Activated CD8-positive, alpha-beta memory T cell treated with anti-CD3 and anti-CD28 coated beads for 4 hours (primary cell): ENCODE measurements at places on chromosomes 7 and 10.

DNA sequence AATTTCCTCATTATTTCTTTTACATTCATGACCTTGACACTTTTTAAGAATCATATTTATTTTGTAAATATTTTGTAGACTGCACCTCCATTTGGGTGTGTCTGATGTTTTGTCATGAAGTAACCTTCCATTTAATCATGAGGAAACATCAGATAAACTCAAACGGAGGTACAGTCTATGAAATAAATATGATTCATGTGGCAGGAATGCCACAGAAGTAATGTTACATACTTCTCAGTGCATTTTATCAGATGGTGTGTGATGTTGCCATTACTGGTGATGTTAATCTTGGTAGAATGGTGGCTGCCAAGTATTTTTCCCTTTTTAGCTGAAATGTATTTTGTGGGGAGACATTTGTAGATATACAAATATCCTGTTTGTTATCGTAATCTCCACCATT is 64.9 kb downstream of the ZNF37A start:
- no peak for DNase-seq

- DNase-seq: no peak
These were observed 114.9 kb upstream of the PDLIM1 start for GRCh38 chr10:95405655-95406054.

- DNase-seq: no peak
These were observed 151.8 kb downstream of the WNT2 start for GRCh38 chr7:117171106-117171505.

GRCh38 chr10:51910189-51910588 is 210.8 kb upstream of the CSTF2T start:
- DNase-seq: no peak

GRCh38 chr10:21184984-21185383 is 287.9 kb upstream of the NEBL start:
- no peak for DNase-seq

GRCh38 chr10:107238275-107238674 is 73.8 kb upstream of the SORCS1 start:
- no peak for DNase-seq

DNA sequence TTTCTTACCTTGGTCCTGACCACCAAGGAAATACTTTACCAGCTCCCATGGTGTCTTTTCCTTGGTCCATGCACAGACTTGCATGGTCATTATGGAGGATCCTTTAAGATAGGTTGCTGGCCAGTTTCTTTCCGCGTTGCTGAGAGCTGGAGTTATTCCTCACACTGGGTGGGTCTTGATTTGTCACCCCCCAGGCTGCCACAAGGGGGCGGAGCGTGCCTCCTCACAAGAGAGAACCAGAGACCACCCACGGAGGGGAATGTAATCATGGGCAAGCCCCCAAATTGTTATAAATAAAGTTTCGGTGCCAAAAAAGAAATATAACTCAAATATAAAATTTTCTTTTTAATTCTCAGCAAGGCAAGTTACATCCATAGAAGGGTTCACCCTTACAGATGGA is 10.5 kb upstream of the TRIM24 start:
- DNase-seq: no peak

- DNase-seq: no peak
These were observed 39.1 kb downstream of the TASOR2 start for GRCh38 chr10:5723692-5724091.

DNA sequence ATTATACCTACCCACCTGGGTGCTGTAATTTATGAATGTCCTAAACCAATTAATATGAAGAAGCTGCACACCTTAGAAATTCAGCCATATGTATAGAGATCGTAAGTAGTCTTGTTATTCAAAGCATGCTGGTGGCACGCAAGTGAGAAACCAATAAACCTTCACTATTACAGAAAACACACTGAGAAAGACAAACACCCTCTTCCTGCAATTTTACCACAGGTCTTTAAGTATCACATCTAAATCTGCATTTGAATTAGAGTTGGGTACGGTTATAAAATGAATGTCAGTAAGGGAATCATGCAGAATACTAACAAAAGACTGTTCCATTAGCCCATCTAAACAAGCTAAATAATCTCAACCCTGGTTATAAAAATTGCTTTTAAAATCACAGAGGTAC is 33.8 kb downstream of the CCNJ start:
- DNase-seq: no peak

GRCh38 chr10:84270708-84271107 is 25.9 kb downstream of the RGR start:
- DNase-seq: no peak

- DNase-seq: no peak
These were observed 27.3 kb upstream of the WDFY4 start for GRCh38 chr10:48657416-48657815.

DNA sequence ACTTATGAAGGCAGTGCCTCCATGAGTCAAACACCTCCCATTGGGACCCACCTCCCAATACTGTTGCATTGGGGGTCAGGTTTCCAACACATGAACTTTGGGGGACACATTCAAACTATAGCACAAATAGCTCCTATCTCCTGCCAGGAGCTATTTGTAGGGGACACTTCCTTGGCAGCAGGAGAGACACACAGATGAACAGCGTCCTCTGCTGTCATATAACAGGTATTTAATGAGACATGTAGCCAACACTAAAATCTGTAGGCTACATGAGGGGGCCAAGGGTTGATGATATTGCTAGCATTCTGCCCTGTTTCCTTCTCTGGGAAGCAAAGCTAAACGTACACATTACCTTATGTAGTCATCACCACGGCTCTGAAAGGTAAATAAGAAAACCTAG is 2.6 kb upstream of the GPR26 start:
- DNase-seq: no peak

DNA sequence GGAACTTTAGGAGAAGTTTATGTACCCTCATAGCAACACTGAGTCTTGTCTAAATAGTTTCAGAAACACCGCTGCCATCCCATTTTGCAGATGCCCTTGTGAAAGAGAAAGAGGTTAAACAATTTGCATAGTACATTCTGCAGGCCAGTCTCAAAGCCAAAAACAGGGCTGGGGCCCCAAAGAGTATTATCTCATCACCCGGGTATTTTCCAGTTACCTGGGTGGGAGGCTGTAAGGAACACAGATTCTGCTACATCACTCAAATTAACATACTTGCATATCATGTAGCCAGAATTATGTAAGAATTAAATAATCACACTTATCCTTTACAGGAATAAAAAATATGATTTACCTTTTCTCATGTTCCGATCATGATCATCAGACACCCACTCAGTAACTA is 3.1 kb upstream of the FAM171A1 start:
- DNase-seq: no peak

GRCh38 chr10:87053111-87053510 is 33.0 kb downstream of the FAM25A start:
- DNase-seq: no peak

GRCh38 chr10:99993701-99994689 is 15.8 kb downstream of the DNMBP start:
- DNase-seq: peak; percentile 43

DNA sequence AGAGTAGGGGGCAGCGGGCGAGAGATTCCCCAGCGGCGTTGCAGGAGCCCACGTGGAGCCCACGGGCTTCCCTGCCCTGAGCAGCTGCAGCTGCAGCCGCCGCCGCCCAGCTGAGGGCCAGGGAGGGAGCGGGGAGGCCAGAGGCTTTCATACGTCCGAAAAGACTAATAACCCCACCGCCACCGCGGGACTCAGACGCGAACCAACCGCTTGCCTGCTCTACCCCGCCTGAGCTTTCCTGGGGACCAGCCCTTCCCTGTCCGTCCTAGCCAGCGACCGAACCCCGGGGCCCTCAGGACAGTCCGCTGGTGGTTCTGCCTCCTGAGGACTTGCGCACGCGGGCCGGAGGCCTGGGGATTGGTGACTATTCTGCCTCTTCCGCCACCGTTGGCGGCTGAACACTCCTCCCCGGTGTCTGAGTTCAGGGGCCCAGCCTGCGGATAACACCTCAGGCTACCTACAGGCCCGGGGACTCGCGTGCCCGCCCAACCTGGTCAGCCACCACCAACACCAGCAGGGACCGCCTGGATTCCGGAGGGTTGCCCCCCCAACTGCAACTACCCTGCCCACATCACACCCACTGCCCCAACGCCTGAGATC is 18.4 kb downstream of the IFT22 start:
- no peak for DNase-seq

DNA sequence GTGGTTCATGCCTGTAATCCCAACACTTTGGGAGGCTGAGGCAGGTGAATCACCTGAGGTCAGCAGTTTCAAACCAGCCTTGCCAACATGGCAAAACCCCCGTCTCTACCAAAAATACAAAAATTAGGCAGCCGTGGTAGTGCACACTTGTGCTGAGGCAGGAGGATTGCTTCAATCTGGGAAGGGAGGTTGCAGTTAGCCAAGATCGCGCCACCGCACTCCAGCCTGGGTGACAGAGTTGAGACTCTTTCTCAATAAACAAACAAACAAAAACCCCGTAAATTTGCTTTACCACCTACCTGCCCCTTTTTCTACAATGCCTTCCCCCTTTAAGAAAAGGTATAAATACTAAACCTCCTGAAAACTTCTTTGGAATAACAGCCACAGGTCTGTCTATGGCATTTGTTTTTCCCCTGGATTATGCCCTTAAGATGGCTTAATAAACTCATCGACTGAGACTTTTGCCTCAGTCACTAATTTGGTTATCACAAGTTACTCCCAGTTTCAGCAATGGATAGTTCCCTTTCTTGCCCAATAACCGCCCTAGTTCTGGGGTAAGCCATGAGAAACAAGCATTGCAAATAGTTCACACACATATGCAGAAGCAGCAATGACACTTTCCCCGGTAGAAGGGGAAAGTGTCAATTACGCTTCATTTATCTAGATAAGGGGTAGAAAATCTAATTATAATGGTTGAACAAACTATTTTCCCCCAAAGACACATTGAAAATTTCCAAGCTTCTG is 52.8 kb upstream of the SVIL start:
- DNase-seq: no peak

- no peak for DNase-seq
These were observed 136.3 kb upstream of the FZD1 start for GRCh38 chr7:91127959-91128358.

DNA sequence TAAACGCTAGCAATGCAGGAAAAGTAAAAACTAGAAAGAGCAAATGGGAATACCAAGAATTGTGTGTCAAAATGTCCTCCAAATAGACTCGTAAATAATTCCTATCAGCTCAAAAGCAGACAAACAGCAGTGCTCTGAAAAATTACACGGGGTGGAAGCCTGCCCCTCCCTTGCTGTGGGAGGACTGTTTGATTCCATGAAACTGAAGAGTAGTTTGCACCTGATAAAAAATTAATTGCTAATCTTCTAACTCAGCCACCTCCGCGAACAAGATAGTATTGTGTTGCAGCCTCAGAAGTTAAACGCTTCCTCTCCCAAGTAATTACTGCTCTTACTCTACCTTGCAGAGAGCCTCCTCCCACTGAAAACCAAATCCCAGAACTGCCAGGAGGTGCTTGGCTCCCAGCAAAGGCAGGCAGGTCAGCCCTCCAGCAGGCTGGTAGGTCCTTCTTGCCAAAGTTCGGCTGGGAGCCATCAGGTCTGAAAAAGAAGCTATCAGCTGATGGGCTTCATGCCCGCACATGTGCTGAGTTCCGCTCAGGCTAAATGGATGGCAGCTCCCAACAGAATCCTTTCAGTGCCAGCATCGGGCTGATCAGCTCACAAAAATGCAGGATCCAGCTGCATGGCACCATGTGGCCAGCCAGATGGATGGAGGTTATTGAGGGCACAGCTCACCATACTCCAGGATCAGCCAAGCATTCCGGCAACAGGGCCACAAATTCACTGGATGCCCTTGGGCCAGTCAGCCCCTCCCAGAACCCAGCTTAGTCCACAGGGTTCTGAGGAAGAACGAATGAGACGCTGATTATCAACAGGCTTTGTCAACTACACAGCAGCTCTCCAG is 37.1 kb downstream of the MAD1L1 start:
- DNase-seq: no peak

DNA sequence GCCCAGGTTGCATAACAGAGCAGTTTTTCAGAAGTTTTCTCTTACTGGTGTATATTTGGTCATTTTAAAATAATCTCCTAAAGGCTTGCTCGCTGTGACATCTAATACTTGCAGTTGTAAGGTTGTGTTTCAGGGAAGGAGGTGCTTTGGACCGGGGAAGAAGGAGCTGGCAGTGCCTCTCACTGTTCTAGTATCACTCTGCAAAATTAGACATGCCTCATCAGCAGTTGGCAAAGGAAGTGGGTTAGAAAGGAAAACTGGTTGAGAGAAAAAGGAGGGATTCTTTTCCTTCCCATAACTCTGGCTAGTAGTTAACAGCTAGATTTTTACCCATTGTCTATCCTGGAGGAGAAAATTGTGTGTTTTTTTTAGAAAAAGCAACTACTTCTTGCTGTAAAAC is 34.8 kb downstream of the CUL1 start:
- no peak for DNase-seq

DNA sequence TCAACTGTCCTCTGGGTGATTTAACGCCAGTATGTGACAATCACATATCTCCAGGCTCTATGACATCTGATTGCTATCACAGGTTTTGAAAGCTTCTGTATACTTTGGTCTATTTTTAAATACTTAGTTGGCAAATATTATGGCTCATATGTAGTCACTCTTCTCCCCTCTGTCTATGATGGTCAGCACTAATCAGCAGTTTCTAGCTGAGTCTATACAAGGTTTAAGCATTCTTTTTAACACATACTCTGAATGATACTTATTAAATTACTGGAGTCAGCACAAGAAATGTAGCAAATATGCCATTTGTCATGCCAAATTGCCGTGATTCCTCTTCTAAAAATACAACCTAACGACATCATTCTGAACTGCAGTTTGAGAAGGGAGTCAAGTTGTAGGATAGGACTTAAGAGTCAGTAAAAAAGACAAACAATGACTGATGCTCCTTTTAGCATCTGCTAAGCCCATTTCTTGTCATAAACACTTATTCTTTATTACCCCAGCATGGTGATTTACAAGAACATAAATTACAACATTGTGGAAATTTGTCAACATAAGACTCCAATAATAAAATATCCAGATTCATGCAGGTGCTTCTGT is 947.8 kb downstream of the XPNPEP1 start:
- no peak for DNase-seq

GRCh38 chr10:103712898-103713498 is 142.4 kb downstream of the SH3PXD2A start:
- peak; percentile 67 for DNase-seq

DNA sequence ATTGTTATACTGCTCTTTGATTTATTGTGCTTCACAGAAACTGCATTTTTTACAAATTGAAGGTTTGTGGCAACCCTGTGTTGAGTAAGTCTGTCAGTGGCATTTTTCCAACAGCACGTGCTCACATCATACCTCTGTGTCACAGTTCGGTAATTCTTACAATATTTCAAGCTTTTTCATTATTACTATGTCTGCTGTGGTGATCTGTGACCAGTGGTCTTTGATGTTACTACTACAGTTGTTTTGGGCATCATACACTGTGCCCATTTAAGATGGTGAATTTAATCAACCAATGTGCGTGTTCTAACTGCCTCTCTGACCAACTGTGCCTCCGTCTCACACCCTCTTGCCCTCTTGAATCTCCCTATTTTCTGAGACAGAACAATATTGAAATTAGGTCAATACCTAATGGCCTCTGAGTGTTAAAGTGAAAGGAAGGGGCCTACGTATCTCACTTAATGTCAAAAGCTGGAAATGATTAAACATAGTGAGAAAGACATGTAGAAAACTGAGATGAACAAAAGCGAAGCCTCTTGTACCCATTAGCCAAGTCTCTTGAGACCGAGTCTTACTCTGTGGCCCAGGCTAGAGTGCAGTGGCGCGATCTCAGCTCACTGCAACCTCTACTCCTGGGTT is 20.2 kb upstream of the ASL start:
- no peak for DNase-seq
